ELF-1 (cell line): ENCODE measurements at places on chromosomes 13 and 19.

DNA sequence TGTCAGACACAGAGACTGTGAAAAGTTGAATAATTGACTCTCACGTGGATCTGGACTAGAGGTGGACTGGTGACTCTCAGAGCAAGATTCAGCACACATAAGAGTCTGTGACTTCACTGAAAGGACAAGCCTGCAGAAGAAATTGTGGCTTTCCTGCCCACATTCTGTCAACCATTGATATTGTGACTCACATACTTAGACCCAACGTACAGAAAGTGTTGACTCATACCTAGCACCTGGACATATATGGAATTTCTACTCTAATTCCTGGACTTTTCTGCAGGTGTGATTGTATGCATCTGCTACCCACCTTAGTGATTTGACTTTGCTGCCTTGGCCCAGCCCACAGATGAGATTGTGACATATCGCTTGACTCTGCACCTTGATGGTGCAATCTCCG is 15.6 kb upstream of the ZNF730 start:
- no peak for DNase-seq

DNA sequence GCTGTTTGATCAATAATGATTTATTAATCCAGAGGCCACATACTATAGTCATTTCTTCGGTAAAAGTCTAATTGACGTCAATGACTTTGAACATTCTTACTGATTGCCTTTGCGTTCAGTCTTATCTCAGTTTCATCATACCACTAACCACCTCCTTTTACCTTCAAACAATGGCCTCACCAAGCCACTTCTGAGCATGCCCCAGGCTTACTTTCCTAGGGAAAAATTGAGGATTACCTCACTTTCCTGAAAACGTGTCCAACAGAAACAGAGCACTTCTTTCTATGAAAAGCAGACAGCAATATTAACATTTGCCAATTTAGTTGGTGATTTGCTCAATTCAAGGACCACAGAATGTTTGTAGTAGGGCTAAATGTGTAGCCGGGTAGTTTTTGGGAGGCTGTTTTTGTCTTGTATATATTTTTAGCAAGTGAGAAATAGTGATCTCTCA is 157.6 kb downstream of the KLF5 start:
- peak; percentile 17 for DNase-seq

DNA sequence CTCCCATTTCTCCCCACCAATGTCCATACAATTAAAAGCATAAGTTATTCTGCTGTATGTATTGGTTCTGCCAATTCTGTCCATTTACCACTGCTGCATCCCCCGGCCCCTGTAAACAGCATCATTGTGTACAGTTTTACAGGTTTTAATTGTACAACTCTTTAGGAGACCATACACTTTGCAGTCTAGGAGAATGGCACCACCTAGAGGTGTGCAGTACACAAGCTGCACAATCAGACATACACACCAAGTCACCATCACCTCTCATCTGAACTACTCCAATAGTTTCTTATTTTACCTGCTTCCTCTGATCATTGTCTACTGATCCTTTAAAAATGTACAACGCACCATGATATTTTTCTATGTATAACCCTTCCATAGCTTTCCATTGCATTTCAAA is 855.9 kb upstream of the KLHL1 start:
- no peak for DNase-seq

- DNase-seq: no peak
These were observed 418.8 kb downstream of the OLFM4 start for GRCh38 chr13:53447456-53447855.
